MCF 10A (cell line): ENCODE measurements at places on chromosomes 6 and 20. TPM values are rescaled to one million over a fixed set of nuclear protein-coding genes. Genes with fewer than 3 reads are reported as not detected.
A peak's percentile ranks its signal among the peaks of the same experiment; 100 is the strongest.

DNA sequence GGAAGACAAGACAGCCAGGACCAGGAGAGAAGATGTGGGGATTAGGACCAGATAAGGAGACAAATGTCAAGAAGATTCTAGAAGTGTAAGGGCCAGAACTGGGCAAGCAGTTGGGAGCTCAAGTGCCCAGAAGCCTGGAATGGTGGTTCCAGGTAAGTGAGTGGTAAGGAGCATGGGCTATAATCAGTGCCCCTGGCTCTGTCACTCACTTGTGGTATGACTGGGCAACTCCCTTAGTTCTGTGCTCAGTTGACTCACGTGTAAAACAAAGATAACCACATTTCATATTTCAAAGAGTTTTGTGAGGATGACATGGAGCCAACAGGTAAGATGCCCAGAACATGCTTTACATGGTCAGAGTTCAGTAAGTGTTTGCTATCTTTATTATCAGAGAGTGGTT, 11.2 kb downstream of the CCDC167 start:
- no peak overlapping the region for H3K4me3 ChIP-seq
- no peak overlapping the region for H3K27ac ChIP-seq
- H3K4me1 ChIP-seq, result peaks cover 10% of the 10 kb centered on the region
- no peak for DNase-seq

DNA sequence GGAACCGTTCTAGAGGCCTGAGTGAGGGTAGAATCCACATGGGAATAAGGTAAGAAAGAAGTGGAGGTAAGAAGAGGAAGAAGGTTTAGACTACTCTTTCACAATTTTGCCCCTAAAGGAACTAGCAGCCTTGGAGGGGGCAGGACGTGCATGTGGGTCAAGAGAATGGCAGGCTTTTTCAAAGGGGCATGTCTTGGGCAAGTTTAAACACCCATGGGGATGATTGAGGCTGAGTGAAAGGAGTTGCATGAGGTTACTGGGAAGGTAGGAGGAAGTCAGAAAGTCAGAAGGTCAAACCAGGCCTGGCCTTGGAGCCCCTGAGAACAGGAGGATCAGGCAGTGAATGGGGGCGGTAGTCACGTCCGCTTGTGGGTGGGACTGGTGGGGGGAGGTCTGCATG, 10.2 kb downstream of the ADA start:
- H3K4me3 ChIP-seq, result no peak overlapping the region
- H3K27ac ChIP-seq, result peak overlapping the region; percentile 89
- H3K4me1 ChIP-seq, result peaks cover 33% of the 10 kb centered on the region
- no peak for DNase-seq
- H3K27me3 ChIP-seq, result no peaks in the 10 kb centered on the region

GRCh38 chr6:147407571-147407970, 100.9 kb upstream of the SAMD5 start:
- H3K36me3 ChIP-seq, result peaks cover 6% of the 10 kb centered on the region
- DNase-seq, result no peak
- no peaks in the 10 kb centered on the region for H3K4me1 ChIP-seq
- no peaks in the 10 kb centered on the region for H3K27me3 ChIP-seq
- no peak overlapping the region for H3K27ac ChIP-seq
- no peak overlapping the region for H3K4me3 ChIP-seq

The SHLD1 gene
- total RNA-seq, result 2.3 and 3.3 TPM in 2 replicates

The CLVS2 gene
- not detected in 2 replicates for total RNA-seq
